ENCODE measurements at places on chromosomes 3 and 15.
A peak's percentile ranks its signal among the peaks of the same experiment; 100 is the strongest.

GRCh38 chr3:9955067-9955502 lies 2.9 kb upstream of the PRRT3 start:
- DNase-seq, result no peak

GRCh38 chr3:44894485-44894884 lies 20.1 kb downstream of the TGM4 start:
- DNase-seq, result no peak

- no peak for DNase-seq
These were observed 48.5 kb downstream of the TJP1 start for GRCh38 chr15:29773816-29774215.

DNA sequence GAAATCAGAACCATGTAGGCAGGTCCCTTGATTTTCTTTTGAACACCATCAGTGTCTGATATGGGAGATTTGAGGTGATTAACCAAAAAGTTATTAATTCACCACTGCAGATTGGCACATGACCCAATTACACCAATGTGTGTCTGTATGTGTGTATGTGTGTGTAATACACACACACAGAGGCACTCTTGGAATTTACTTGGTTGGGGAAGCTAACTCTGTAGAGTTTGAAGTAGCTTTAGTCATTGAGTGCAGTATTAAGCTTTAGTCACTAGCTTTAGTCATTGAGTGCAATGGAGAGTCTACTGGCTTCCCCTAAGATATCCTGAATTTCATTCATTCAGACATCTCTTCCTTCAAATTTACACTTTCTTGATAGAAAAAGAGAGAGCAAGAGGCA lies 109.4 kb upstream of the C15orf61 start:
- DNase-seq, result no peak

DNA sequence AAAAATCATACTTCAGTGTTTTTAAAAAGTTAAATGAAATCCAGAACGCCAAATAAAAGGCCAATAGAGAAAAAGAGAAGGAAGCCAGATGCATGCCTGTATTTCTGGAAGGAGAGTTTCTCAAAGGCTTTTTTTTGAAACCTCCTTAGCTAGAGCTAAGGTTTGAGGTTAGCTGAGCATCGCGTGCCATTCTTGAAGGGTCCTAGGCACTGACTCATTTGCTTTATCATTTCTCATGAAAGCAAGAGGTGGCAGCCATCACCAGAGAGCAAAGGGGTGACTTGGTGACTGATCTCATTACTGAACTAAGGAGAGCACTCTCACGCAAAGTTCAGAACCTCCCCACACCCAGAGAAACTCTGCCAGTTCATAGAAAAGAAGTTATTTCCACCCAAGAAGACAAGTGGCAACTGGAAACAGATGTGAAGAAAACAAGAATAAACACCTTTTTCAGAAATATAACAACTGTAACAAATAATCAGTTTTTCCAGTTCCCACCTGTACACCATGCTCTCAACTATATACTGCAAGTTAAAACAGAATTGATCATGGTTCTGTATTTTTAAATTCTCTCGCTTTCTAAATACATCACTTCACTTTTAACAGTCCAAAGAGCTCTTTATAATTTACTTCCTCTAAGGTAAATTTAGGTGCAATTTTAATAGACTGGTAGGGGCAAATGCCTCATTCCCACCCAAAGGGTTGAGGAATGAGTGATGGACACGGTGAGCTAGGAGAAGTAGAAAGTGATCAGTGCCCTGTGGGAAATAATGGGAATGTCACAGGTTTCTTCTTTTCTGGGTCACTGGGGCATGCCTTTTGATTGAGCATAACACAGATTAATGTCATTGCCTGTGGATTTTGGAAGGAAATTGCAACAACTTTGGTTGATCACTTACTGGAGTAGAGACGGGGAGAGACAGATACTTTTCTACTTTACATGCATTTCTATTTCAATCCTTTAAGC lies 24.7 kb downstream of the GPR15 start:
- no peak for DNase-seq

DNA sequence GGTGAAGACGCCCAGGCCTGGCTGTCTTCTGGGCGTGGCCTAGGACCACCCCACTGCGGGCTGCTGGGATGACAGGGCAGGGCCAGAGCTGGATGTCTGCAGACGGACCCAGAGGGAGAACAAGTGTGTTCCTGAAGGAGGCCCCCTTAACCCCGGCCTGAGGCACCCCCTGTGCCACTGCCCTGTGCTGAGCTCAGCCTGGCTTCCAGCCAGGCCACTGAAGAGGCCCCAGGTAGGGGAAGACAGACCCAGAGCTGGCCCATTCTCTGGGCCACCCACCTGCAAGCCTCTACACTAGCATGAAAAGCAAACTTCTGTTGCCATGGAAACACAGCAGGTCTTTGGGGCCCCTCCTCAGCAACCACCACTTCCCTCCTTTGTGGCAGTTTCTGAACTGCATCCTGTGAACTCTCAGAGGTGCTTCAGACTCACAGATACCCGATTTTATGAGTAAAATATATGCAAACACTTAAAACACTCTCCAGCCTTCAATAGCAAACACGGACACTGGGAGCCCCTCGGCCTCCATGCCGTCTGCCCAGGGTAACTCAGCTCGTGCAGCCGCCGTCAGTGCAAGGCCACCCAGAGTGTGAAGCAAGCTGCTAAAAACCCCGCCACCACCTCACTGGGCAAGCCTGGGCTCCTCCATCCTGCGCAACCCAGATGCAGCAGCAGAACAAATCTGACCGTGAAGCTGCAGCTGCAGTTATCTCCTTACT lies 42.5 kb downstream of the CMTM6 start:
- DNase-seq, result peak; percentile 31

GRCh38 chr15:89851673-89852341 lies 37.2 kb upstream of the ANPEP start:
- DNase-seq, result peak; percentile 15

DNA sequence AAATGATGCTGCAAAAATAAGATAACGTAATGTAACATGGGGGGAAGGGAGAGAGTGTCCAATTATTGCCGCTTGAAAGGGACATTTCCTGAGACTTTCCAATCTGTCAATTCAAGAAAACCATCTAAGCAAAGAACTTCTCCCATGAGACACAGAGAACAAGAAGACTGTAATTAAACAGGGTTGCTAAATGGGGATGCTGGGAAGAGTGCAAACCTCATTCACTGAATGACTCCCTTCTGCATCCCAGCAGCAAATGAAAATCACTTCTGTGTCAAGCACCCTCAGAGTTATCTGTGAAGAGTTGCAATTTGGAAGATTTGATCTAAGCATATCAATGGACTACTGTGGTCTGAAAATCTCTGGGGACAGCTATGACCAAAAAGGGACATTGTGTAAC lies 3.6 kb downstream of the RFT1 start:
- DNase-seq, result no peak

DNA sequence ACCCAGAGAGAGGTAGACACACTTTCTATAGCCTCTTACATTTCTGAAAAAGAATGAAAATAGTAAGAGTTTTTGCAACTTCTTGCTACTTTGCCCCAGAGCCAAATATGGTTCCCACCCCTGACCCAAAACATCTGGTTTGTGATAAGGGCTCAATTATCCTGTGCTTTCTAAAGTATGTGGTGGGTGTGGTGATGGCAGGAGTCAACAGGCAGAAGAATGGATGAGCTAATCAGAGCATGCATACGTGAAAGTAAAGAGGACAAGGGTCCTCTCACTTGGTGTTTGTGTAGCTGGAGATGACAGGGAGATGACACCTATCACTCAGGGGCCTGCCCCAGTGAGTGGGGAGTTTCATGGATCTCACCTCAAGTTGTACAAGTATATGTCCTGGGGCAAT lies 19.1 kb downstream of the KBTBD8 start:
- no peak for DNase-seq

- no peak for DNase-seq
These were observed 8.7 kb upstream of the FLNB start for GRCh38 chr3:57999417-58000115.

Measured in stimulated activated effector memory CD8-positive, alpha-beta T cell treated with anti-CD3 and anti-CD28 coated beads, Interleukin-12 subunit alpha, Interleukin-12 subunit beta, amount 100 ng/mL, for 72 hours (primary cell).